ENCODE measurements at places on chromosomes 2 and 18.

DNA sequence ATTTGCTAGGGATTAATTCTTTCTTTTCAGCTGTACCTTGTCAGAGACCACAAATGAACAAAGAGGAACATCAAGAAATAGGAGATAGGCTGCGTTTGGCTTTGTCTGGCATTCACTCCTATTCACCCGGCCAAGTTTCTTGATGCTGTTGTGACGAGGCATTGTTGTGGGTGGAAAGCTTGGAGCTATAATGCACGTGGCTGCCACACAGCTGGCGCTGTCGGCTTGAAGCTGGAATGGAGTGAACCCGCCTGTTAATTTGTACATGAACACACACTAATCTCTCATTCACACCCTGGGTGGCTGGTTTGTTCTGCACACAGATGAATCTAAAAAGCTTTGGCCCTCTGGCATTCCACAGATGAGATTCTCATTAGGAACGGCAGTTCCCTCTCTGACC, 274.9 kb upstream of the GYPC start:
- DNase-seq: no peak

GRCh38 chr2:20062615-20063545, 11.5 kb upstream of the LAPTM4A start:
- DNase-seq: no peak

DNA sequence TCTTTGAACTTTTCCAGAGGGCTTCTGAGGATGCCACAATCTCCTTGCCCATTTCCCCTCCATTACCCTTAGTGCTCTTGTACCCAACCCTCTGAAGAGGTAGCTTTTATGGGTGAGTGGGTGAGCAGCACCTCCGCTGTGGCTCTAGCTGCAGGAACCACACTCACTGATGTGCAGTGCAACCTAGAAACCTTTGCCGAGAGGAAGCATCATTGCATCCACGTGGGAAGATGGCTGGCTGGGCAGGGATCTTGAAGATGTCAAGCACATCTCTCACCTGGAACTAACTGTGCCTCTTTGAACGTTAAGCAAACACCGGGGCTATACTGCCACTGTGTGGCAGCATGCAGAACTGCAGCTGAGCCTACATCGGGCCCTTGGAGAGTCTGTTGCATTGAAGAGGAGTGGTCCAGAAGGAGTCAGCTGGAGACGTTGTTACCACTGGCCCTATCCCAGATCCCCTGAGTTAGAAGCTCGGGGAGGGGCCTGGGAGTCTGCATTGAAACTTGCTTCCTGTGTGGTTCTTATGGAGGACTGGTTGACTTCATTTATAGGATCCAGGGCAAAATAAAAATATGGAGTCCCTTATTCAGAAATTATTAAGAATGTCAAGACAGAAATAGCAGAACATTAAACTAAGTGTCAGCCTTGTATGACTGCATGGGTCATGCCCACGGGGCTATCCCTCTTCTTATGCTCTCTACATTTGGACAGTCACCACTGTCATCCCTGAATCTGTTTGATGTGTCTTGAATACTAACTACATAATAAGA, 28.7 kb downstream of the IGFBP5 start:
- peak; percentile 79 for DNase-seq

DNA sequence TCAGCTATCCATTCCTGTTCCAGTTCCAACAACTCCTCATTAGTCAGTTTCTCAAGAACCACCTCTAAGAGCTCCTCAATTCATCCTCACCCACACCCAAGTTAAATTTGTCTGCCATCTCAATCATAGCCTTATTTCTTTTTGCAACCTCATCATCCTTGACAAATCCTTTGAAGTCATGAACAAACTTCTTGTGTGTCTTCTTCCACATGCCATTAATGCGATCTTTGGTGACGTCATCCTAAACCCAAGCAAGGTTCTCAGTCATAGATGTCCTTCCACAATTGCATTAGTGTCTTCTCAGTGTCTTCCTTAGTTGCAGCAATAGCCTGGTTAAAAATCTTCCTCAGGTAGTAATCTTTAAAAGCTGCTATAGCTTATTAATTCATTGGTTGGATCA, 71.2 kb upstream of the FSIP2 start:
- DNase-seq: no peak
